ENCODE measurements at places on chromosomes 13 and 19. TPM values are rescaled to one million over a fixed set of nuclear protein-coding genes. Genes with fewer than 3 reads are reported as not detected.

DNA sequence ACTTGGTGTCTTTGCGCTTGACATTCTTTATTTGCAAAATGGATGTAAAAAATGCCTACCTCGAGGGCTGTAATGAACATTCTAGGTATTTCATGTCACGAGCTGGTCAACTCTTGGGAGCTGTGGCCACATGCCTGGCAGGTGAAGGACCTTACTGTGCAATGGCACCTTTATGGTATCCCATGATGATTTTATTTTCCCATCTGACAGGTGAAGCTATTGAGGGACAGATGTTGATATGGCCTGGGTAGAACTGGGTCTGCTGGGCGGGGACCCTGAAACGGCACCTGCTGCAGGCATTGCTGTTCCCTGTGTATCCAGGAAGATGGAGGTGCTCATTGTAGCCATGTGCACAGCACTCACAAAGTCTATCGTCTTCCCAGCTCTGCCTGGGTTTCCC lies 332.2 kb downstream of the TEX29 start:
- no peak overlapping the region for H3K4me3 ChIP-seq
- DNase-seq = no peak
- no peaks in the 10 kb centered on the region for H3K4me1 ChIP-seq

DNA sequence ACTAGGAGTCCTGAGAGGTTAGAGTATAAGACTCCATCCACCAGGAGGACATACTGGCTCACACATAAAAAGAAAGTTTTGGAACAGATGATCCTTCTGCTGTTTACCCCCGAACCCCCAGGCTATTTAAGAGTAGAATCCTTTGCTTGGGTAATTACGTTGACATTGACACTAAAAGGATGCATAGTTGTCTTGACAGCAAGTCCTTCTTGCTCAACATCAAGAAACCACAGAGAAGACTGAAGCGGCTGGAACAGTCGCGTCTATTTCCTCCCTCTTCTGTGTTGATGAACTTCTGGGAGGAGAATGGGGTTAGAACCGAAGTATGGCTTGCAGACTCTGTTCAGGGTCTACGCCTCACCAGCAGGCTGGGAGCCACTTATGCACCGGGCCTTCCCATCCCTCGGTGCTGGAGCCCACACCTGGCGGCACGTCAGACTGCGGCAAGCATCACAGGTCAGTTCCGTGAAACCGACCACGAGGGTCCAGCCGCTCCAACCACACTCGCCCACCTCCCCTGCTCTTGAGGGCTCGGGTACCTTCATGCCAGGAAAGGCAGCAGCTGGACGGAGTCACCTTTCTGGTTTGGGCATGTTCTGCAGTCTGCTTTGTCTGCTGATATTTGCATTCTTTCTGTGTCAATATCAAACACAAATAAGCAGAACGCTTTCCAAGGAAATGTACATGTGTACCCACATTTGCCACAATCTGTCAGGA lies 42.4 kb upstream of the RANBP3 start:
- H3K27me3 ChIP-seq = no peaks in the 10 kb centered on the region
- DNase-seq = no peak
- no peaks in the 10 kb centered on the region for H3K4me1 ChIP-seq
- H3K36me3 ChIP-seq = no peaks in the 10 kb centered on the region

Gene GPR183
- total RNA-seq = 30.1 TPM

Gene GARIN5A
- 1.3 TPM for total RNA-seq

DNA sequence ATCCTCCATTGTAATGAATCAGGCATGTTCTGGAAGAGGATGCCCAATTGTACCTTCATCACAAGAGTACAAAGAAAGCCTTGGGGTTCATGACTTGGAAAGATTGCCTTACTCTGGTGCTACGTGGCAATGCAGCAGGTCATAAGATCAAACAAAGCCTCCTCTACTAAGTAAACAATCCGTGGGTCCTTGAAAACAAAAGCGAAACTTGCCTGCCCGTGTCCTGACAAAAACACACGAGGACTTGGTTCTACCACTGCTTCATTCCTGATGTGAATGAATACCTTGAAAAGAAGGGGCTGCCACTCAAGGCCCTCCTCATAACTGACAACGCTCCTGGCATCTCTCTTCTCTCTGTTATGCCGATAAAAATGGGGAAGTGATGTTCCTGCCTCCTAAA lies 18.9 kb downstream of the ZNF563 start:
- H3K36me3 ChIP-seq = peaks cover 11% of the 10 kb centered on the region
- no peak overlapping the region for H3K27ac ChIP-seq
- DNase-seq = no peak
- no peaks in the 10 kb centered on the region for H3K4me1 ChIP-seq
- H3K27me3 ChIP-seq = no peaks in the 10 kb centered on the region
- no peak overlapping the region for H3K4me3 ChIP-seq

DNA sequence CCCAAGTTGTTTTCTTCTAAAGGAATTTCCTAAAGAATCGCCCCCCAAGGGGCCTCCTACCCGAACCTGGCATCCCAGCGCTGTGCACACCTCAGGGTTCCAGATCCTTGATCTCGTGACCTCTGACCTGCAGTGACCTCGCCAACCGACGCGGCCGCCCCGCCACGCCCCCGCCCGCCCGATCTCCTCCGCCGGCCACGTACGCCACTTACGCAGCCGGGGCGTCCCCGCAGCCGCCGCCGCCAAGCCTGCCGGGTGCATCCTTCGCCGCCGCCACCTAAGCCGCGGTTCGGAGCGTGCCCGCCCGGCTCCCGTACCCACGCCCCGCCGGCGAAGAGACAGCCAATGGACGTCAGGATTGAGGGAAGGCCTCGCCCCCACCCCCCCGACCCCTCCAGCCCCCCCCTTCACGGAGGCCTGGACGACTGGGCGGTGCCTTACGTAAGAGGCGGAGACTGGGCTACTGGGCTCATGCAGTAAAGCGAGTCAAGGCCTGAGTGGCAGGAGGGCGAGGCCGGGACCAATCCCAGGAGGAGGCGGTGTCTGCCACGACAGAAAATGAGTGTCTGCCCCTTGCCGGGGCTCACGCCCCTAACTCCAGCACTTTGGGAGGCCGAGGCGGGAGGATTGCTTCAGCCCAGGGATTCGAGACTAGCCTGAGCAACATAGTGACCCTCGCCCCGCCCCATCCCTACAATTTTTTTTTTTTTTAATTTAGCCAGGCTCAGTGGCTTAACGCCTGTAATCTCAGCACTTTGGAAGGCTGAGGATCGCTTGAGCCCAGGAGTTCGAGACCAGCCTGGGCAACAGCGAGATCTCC lies at the start of gene YIF1B:
YIF1B (minus strand) TSS at position 291 of the 820 bp plus-strand sequence; CDS start at position 261, 30 bp downstream.
- peak; percentile 96 for DNase-seq
- peak within 1 kb of the TSS; percentile 71 for H3K4me3 ChIP-seq
- no peaks in the 10 kb centered on the region for H3K36me3 ChIP-seq
- H3K27me3 ChIP-seq = no peaks in the 10 kb centered on the region

Gene OR10H1
- not detected for total RNA-seq

Gene PIK3R2
- total RNA-seq = 8.8 TPM

GRCh38 chr19:46880431-46880830 lies 19.6 kb downstream of the ARHGAP35 start:
- no peak overlapping the region for H3K4me3 ChIP-seq
- no peak for DNase-seq
- peaks cover 5% of the 10 kb centered on the region for H3K4me1 ChIP-seq
- H3K27ac ChIP-seq = no peak overlapping the region
- no peaks in the 10 kb centered on the region for H3K36me3 ChIP-seq
- H3K27me3 ChIP-seq = no peaks in the 10 kb centered on the region

Gene LGALS14
- not detected for total RNA-seq

Gene ZNF793
- total RNA-seq = 1.3 TPM

- H3K36me3 ChIP-seq = peaks cover 18% of the 10 kb centered on the region
- peak; percentile 80 for DNase-seq
- H3K27me3 ChIP-seq = no peaks in the 10 kb centered on the region
- H3K27ac ChIP-seq = peak within 1 kb of the TSS; percentile 77
These were observed at the start of gene ZNF577 for GRCh38 chr19:51887522-51888498. Gene ZNF577 (minus strand): TSS chr19:51887951. CDS start chr19:51880382, 7,569 bp downstream.

Gene PCP2
- not detected for total RNA-seq

Gene TNFRSF19
- 7.9 TPM for total RNA-seq

DNA sequence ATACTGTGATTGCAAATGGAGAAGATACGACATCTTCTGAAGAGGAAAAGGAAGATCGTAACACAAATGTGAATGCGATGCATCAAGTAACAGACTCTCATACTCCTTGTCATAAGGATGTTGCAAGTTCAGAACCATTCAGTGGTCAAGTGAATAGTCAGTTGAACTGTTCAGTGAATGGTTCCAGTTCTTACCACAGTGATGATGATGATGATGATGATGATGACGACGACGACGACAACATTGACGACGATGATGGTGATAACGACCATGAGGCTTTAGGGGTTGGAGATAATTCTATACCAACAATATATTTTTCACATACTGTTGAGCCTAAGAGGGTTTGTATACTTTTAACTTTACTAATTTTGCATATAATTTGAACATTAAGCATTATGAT lies 67.0 kb downstream of the URI1 start:
- no peak for DNase-seq
- H3K4me3 ChIP-seq = no peak overlapping the region
- no peak overlapping the region for H3K27ac ChIP-seq
- no peaks in the 10 kb centered on the region for H3K36me3 ChIP-seq

DNA sequence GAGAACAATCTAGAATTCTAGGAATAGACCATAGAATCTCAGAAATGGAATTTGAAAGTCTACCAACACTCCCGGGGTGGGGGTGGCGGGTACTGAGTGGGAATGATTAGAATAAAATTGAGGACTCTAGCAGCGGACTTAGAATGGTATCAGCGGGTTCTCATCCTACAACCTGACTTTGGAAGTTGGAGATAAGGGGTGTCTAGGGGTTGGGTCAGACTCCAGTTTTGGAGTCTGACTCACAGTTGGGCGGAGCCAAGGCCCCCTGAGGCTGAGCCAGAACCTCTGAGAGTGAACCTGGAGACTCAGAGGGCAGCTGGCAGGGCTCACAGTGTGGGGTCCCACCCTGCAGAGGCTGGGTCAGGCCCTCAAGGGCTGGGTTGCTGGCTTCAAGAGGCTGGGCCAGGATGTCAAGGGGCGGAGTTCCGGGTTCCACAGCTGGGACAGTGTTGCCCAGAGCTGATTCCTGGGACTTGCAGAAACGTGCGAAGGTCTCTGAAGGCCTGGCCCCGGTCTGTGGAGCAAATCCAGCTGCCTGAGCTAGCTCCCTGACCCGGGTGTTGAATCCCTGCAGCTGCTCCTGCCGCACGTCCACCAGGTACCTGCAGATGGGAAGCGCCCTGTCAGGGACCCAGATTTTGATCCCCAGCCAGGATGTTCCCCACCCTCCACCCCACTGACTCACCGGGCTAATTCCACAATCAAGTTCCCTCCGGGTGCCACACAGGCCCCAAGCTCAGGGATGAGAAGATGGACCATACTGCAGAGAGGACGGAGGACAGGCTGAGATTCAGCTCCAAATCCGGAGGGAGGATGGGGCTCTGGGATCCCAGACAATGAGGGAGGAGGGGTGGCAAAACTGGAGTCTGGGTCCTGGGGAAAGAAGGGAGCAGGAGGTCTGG lies 1.6 kb upstream of the TNNI3 start:
- H3K27ac ChIP-seq = no peak overlapping the region
- H3K27me3 ChIP-seq = peaks cover 64% of the 10 kb centered on the region
- H3K36me3 ChIP-seq = no peaks in the 10 kb centered on the region
- H3K4me3 ChIP-seq = no peak overlapping the region
- DNase-seq = no peak
- no peaks in the 10 kb centered on the region for H3K4me1 ChIP-seq

GRCh38 chr13:94550062-94550738 lies 45.8 kb downstream of the TGDS start:
- H3K4me3 ChIP-seq = peak overlapping the region; percentile 74
- DNase-seq = no peak
- H3K4me1 ChIP-seq = no peaks in the 10 kb centered on the region
- H3K27me3 ChIP-seq = no peaks in the 10 kb centered on the region
- H3K27ac ChIP-seq = peak overlapping the region; percentile 91

Gene KCNJ14
- 1.0 TPM for total RNA-seq

Gene VMAC
- total RNA-seq = 6.1 TPM

Gene CYP4F11
- 8.8 TPM for total RNA-seq

DNA sequence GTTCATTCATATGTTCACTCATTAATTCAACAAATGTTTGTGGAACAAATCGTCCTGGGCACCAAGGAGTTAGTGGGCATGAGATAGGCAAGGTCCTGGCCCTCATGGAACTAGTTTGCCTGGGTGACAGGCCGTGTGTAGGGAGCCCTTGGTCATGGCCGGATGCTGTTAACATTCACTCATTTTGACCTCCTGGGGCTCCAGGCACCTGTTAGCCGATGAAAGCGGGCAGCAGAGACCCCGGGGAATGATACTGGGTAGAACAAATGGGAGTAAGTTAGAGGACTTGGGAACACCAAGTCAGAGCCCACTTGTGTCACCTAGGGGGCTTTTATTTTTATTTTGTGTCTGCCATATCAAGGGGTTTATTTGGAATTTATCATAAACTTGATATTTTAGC lies 6.6 kb downstream of the MED25 start:
- no peak overlapping the region for H3K27ac ChIP-seq
- H3K4me3 ChIP-seq = no peak overlapping the region
- H3K36me3 ChIP-seq = no peaks in the 10 kb centered on the region
- no peak for DNase-seq
- no peaks in the 10 kb centered on the region for H3K4me1 ChIP-seq

GRCh38 chr13:112723771-112724170 lies 33.9 kb downstream of the ATP11A start:
- H3K4me1 ChIP-seq = no peaks in the 10 kb centered on the region
- H3K27ac ChIP-seq = no peak overlapping the region
- H3K27me3 ChIP-seq = no peaks in the 10 kb centered on the region
- no peaks in the 10 kb centered on the region for H3K36me3 ChIP-seq
- no peak for DNase-seq

Gene GIPC3
- total RNA-seq = 0.64 TPM

DNA sequence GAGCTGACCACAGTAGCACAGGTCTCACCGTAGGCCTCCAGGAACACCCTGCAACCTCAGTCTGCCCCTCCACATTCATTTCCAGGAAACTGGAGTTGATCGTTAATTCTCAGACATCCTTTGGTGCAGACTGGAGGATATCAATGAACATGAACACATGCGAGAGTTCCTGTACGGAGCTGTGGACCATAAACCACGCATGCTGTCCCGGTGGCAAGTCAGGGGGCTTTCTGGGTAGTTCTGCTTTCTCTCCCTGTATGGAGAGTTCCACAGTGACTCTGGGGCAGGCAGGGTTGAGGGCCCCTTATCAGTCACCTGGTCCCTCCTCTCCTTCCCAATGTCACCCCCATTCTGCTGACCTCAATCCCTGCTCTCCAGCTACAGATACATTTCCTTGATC lies 55.5 kb upstream of the URI1 start:
- no peak overlapping the region for H3K4me3 ChIP-seq
- DNase-seq = no peak
- H3K27me3 ChIP-seq = no peaks in the 10 kb centered on the region
- H3K4me1 ChIP-seq = no peaks in the 10 kb centered on the region
- H3K36me3 ChIP-seq = no peaks in the 10 kb centered on the region
- H3K27ac ChIP-seq = no peak overlapping the region

GRCh38 chr13:50826035-50826434 lies 17.5 kb downstream of the DLEU7 start:
- H3K36me3 ChIP-seq = no peaks in the 10 kb centered on the region
- DNase-seq = no peak
- H3K27ac ChIP-seq = no peak overlapping the region
- no peaks in the 10 kb centered on the region for H3K4me1 ChIP-seq
- H3K4me3 ChIP-seq = no peak overlapping the region

Gene TMEM147
- total RNA-seq = 91.8 TPM

Gene KLK7
- 103 TPM for total RNA-seq

- no peak overlapping the region for H3K27ac ChIP-seq
- H3K36me3 ChIP-seq = no peaks in the 10 kb centered on the region
- no peaks in the 10 kb centered on the region for H3K4me1 ChIP-seq
- H3K27me3 ChIP-seq = no peaks in the 10 kb centered on the region
- no peak for DNase-seq
These were observed 82.8 kb upstream of the MRI1 start for GRCh38 chr19:13681509-13681908.

GRCh38 chr13:109773276-109773675 lies 13.1 kb downstream of the IRS2 start:
- no peak overlapping the region for H3K27ac ChIP-seq
- H3K4me3 ChIP-seq = no peak overlapping the region
- DNase-seq = no peak
- no peaks in the 10 kb centered on the region for H3K36me3 ChIP-seq
- H3K27me3 ChIP-seq = no peaks in the 10 kb centered on the region
- no peaks in the 10 kb centered on the region for H3K4me1 ChIP-seq

Data from breast epithelium (tissue), 4 donors.